ENCODE measurements at places on chromosomes 7 and 10. TPM values are rescaled to one million over a fixed set of nuclear protein-coding genes. Genes with fewer than 3 reads are reported as not detected.

DNA sequence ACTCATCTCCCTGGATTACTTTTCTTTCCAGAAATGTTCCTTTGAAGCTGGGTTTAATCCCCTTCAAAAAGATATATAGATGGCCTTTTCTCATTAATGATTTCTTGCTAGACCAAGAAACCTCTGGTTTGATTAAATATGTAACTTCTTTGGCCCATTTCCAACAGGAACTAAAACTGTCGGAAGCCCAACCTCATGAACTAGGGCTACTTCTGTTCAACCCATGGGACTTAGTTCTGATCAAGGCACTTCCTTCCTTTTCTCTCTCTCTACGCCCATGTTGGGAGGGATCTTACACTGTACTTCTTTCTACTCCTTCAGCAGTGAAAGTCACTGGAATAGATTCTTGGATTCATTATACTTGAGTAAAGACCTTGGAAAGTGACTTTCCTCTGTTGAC, 83.6 kb downstream of the TMEM106B start:
- H3K4me3 ChIP-seq, result no peak overlapping the region
- DNase-seq, result no peak
- no peaks in the 10 kb centered on the region for H3K27me3 ChIP-seq

TET1 gene
- 1.2 TPM for total RNA-seq

EGFR gene
- total RNA-seq, result not detected

GRCh38 chr7:90693939-90694338, 97.8 kb downstream of the CDK14 start:
- H3K27ac ChIP-seq, result no peak overlapping the region
- H3K27me3 ChIP-seq, result no peaks in the 10 kb centered on the region
- H3K4me1 ChIP-seq, result no peaks in the 10 kb centered on the region
- H3K4me3 ChIP-seq, result no peak overlapping the region

PLCE1 gene
- not detected for total RNA-seq
